Chondrocyte (in vitro differentiated cells): ENCODE measurements at places on chromosomes 1 and 21. TPM values are rescaled to one million over a fixed set of nuclear protein-coding genes. Genes with fewer than 3 reads are reported as not detected.

Gene RAB3B
- 15.3 to 33.9 TPM (median 32.8 TPM) in 3 replicates for total RNA-seq

- peaks cover 31% of the 10 kb centered on the region for H3K4me1 ChIP-seq
- peak overlapping the region; percentile 90 for H3K27ac ChIP-seq
- H3K36me3 ChIP-seq, result no peaks in the 10 kb centered on the region
- no peaks in the 10 kb centered on the region for H3K27me3 ChIP-seq
Observed at GRCh38 chr1:232628335-232629249, 1.3 kb downstream of the SIPA1L2 start.

GRCh38 chr1:67482733-67483482 is 52.7 kb upstream of the SERBP1 start:
- H3K36me3 ChIP-seq, result no peaks in the 10 kb centered on the region
- H3K4me1 ChIP-seq, result peaks cover 19% of the 10 kb centered on the region
- H3K27me3 ChIP-seq, result no peaks in the 10 kb centered on the region
- H3K4me3 ChIP-seq, result no peak overlapping the region
- no peak for DNase-seq
- no peak overlapping the region for H3K27ac ChIP-seq

Gene E2F2
- total RNA-seq, result 0.72 to 4.3 TPM (median 0.87 TPM) in 3 replicates

- H3K27me3 ChIP-seq, result peaks cover 26% of the 10 kb centered on the region
- peaks cover 3% of the 10 kb centered on the region for H3K4me1 ChIP-seq
- no peak overlapping the region for H3K4me3 ChIP-seq
- no peak for DNase-seq
Observed at GRCh38 chr21:41294548-41295231, 21.9 kb upstream of the FAM3B start.

- no peaks in the 10 kb centered on the region for H3K4me1 ChIP-seq
- no peak overlapping the region for H3K4me3 ChIP-seq
- H3K27ac ChIP-seq, result no peak overlapping the region
Observed at GRCh38 chr1:224753491-224753890, 137.4 kb downstream of the CNIH3 start.

DNA sequence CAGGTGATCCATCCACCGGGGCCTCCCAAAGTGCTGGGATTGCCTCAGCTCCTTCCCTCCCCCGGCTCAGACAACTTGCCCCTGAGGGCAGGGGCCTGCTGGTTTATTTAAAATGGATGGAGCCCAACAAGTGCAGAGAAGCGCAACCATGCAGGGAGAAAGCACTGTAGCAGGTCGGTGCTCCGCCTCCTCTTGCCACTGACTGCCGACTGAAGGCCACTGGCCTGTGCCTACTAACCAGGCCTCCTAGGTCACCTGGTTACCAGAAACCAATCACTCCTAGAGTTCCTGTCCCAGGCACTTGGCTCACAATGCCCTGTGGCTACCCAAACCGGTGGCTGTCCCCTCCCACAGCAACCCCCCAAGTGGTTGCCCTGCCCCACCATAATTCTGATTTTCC is 35.9 kb downstream of the ZNF695 start:
- H3K4me1 ChIP-seq, result no peaks in the 10 kb centered on the region
- H3K27me3 ChIP-seq, result no peaks in the 10 kb centered on the region
- H3K4me3 ChIP-seq, result no peak overlapping the region

DNA sequence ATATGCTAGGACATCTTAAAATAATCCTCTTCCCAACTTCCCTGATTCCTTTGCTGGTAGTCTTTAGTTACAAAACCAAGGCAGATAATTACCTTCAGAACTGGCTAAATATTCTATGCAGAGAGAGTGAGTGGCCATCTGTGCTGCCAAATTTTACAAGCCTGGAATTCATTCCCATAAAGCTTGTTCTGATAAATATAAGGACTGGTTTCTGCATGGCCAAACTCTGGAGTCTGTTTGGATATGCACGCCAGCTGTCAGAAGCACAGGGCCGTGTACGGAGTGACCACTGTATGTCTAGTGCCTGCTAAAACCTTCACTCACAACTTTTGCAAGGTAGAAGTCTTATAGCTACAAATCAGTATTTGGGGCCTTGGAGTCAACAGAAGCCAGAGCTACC is 66.5 kb upstream of the RAVER2 start:
- H3K27ac ChIP-seq, result no peak overlapping the region
- no peak for DNase-seq
- H3K4me3 ChIP-seq, result no peak overlapping the region
- peaks cover 5% of the 10 kb centered on the region for H3K4me1 ChIP-seq

DNA sequence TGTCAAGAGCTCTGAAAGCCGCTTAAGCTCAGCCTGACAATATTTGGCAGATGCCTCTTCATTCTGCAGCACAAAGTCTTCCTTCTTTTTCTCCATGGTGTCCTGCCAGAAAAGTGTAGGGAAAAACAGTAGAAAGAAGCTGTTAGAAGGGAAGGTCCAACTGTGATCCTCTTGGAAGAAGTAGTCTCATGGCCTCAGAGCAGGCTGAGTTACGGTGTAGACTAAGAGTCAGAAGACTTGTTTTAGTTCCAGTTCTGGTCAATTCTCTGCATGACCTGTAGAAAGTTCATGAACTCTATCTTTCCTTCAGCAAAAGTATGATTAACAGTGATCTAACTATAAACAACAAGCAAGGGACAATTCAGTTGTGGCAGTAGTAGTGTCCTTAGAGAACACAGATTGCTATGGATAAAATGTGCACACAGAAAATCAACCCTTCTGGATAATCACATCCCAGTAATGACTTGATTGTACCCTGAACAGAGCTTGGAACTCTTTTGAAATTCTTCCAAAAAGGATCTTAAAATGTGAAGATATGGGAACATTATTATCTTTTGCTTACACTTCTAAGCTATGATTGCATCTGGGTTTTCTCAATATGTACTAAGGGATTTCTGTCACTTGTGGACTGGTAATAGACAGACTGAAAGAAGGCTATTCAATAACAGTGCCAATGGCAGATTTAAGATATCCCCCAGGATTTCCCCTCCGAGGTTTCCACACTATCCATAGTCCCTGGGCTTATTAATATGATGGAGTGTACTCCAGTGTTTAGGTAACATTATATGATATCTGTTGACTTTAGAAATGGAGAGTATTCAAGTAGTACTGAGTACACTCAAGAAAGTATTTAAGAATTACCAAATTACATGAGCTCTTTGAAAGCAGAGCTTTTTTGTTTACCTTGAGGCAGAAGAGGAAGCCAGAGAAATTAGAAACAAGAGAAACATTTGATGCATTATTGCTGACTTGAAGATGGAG is 22.1 kb upstream of the GBP2 start:
- peaks cover 37% of the 10 kb centered on the region for H3K27me3 ChIP-seq
- DNase-seq, result no peak
- H3K27ac ChIP-seq, result no peak overlapping the region
- H3K4me1 ChIP-seq, result no peaks in the 10 kb centered on the region
- H3K36me3 ChIP-seq, result no peaks in the 10 kb centered on the region
- H3K4me3 ChIP-seq, result no peak overlapping the region

GRCh38 chr1:53620061-53620855 is 118.7 kb downstream of the GLIS1 start:
- H3K36me3 ChIP-seq, result no peaks in the 10 kb centered on the region
- no peak overlapping the region for H3K4me3 ChIP-seq
- DNase-seq, result peak; percentile 77
- H3K27ac ChIP-seq, result no peak overlapping the region

- no peak overlapping the region for H3K4me3 ChIP-seq
- DNase-seq, result no peak
- no peak overlapping the region for H3K27ac ChIP-seq
- peaks cover 47% of the 10 kb centered on the region for H3K4me1 ChIP-seq
- H3K36me3 ChIP-seq, result no peaks in the 10 kb centered on the region
Observed at GRCh38 chr1:168498956-168499687, 44.7 kb downstream of the XCL2 start.

- no peaks in the 10 kb centered on the region for H3K27me3 ChIP-seq
- H3K36me3 ChIP-seq, result no peaks in the 10 kb centered on the region
- DNase-seq, result no peak
- peaks cover 38% of the 10 kb centered on the region for H3K4me1 ChIP-seq
- peak overlapping the region; percentile 96 for H3K27ac ChIP-seq
Observed at GRCh38 chr1:205632669-205633169, 908 bp upstream of the ELK4 start.

Gene SMIM12
- total RNA-seq, result 39.6 to 41.4 TPM (median 40.6 TPM) in 3 replicates

Gene CRP
- not detected in 3 replicates for total RNA-seq

GRCh38 chr1:190226006-190226405 is 251.7 kb downstream of the BRINP3 start:
- H3K27me3 ChIP-seq, result peaks cover 7% of the 10 kb centered on the region
- no peak overlapping the region for H3K4me3 ChIP-seq
- no peaks in the 10 kb centered on the region for H3K4me1 ChIP-seq
- H3K27ac ChIP-seq, result no peak overlapping the region

DNA sequence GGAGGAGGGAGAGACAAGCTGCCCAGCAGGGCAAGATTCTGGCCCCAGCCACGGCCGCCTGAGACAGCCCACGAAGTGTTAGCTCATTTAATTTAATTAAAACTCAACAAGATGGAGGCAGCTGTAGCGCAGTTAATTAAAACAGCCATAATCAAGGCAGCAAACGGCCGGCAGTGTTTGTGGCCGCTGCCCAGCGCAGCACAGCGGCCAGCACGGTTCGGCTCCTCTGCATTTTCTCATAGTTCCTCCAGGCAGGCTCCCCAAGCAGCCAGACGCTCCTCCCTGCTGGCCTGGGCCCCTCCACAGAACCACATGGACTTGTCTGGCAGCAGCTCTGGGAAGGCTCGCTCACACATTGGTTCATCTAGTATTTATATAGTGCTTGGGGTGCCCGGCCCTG is 40.0 kb downstream of the PTPRF start:
- H3K36me3 ChIP-seq, result peaks cover 14% of the 10 kb centered on the region
- H3K27ac ChIP-seq, result no peak overlapping the region
- H3K27me3 ChIP-seq, result no peaks in the 10 kb centered on the region
- DNase-seq, result no peak
- no peaks in the 10 kb centered on the region for H3K4me1 ChIP-seq

GRCh38 chr1:31798433-31799195 is 17.2 kb downstream of the SPOCD1 start:
- peak overlapping the region; percentile 80 for H3K27ac ChIP-seq
- DNase-seq, result no peak
- no peaks in the 10 kb centered on the region for H3K27me3 ChIP-seq
- H3K4me3 ChIP-seq, result peak overlapping the region; percentile 65

Gene PLPPR5
- not detected in 3 replicates for total RNA-seq

DNA sequence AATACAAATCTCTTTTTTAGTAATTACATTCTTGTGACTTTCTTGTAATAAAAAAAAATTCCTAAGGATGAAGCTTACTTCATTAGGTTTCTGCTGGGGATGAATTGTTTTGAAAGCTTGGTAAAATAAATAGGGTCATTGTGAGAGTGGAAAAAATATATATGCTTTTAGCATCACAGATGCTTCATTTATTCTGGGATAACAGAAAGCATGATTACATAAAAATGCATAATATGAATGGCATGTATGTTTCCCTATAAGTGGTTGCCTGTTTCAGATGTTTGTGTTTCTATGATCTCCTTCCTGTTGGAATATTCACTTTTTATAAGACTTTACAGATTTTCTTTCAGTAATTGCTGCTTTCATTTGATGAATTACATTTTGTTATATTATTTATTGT is 42.3 kb downstream of the HMCN1 start:
- H3K36me3 ChIP-seq, result peaks cover 7% of the 10 kb centered on the region
- no peak overlapping the region for H3K4me3 ChIP-seq
- no peak for DNase-seq
- peak overlapping the region; percentile 14 for H3K27ac ChIP-seq
- H3K4me1 ChIP-seq, result peaks cover 36% of the 10 kb centered on the region

DNA sequence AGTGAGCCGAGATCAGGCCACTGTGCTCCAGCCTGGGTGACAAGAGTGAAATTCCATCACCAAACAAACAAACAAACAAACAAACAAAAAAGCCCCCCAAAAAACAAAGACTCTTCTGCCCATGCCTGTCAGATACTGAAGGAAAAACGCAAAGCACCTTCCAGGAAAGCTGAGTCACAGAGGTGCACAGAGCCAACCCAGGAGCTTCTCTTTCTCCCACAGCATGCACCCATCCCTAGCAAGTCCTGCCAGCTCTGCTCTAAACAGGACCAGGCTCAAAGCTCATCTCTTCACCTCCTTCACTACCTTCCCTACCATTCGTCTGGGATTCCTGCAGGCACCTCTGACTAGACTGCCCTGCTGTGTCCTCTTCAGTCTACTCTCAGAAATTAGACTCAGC is 46.5 kb downstream of the ETS2 start:
- H3K4me3 ChIP-seq, result no peak overlapping the region
- peaks cover 2% of the 10 kb centered on the region for H3K36me3 ChIP-seq
- peak overlapping the region; percentile 3 for H3K27ac ChIP-seq
- no peaks in the 10 kb centered on the region for H3K27me3 ChIP-seq
- no peak for DNase-seq
- H3K4me1 ChIP-seq, result peaks cover 44% of the 10 kb centered on the region

Gene SPRR2E
- total RNA-seq, result not detected in 3 replicates

Gene NR5A2
- not detected in 3 replicates for total RNA-seq

DNA sequence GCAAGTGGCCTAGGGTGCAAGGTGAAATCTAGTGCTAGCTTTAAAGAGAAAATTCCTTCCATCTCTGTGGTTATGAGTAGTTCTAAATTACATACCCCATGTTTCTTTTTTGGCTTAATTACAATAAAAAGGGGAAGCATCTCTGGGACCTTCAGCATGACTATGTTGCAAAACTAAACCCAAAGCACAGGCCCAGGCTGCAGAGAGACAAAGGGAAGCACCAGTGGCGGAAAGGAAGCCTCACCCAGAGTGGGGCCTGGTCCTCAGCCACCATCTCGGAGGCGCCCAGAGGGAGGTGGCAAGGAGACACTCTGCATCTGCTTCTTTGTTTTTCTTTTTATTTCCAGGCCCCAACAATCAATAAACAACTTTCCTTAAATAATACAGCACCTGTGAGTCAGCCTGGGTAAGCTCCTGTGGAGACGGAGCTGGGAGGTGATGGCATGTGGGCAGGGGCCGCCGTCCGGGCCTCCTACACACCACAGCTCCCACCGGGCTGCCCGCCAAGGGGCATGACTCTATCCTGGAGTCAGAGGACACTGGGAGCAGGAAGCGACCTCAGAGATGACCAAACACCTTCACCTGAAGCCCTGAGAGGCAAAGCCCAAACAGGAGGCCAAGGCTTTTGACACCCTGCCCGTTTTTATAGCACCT is 21.7 kb downstream of the ITPKB start:
- DNase-seq, result no peak
- H3K27ac ChIP-seq, result no peak overlapping the region
- H3K4me1 ChIP-seq, result peaks cover 4% of the 10 kb centered on the region
- H3K36me3 ChIP-seq, result peaks cover 3% of the 10 kb centered on the region

DNA sequence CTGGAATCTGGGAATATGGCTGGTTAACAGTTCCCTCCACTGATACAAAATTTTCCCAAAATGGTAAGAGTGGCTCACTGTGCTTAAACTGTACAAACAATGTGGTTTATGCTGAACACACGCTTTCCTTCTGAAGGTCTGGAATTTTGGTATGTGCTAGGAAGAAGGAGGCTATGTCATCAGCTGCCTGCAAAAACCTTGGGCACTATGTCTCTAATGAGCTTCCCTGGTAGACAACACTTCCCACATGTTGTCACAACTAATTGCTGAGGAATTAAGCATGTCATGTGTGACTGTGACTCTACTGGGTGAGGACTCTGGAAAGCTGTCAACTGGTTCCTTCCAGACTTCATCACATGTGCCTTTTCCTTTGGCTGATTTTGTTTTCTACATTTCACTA is 29.2 kb downstream of the IPP start:
- peaks cover 27% of the 10 kb centered on the region for H3K4me1 ChIP-seq
- H3K4me3 ChIP-seq, result no peak overlapping the region
- no peak for DNase-seq
